ENCODE measurements at places on chromosomes 3 and 15. TPM values are rescaled to one million over a fixed set of nuclear protein-coding genes. Genes with fewer than 3 reads are reported as not detected.

Gene PPP4R2
- 70.7 TPM for total RNA-seq

Gene NAA50
- total RNA-seq, result 74.1 TPM

Gene NECTIN3
- total RNA-seq, result 30.1 TPM

Gene MCF2L2
- 0.75 TPM for total RNA-seq

Gene XCR1
- 0.26 TPM for total RNA-seq

Gene WNT5A
- total RNA-seq, result 10.6 TPM

Gene POLQ
- 0.23 TPM for total RNA-seq

Gene PLIN1
- total RNA-seq, result 4.1 TPM

Gene COL6A5
- total RNA-seq, result not detected

Gene SENP7
- total RNA-seq, result 32.4 TPM

Gene GNAT1
- total RNA-seq, result not detected

Gene GPD1L
- total RNA-seq, result 33.4 TPM

Gene SAMMSON
- total RNA-seq, result 25.6 TPM

Gene ACP3
- 1.2 TPM for total RNA-seq

Measured in aorta (tissue), 5 donors.